ENCODE measurements at places on chromosomes 2 and 18.

DNA sequence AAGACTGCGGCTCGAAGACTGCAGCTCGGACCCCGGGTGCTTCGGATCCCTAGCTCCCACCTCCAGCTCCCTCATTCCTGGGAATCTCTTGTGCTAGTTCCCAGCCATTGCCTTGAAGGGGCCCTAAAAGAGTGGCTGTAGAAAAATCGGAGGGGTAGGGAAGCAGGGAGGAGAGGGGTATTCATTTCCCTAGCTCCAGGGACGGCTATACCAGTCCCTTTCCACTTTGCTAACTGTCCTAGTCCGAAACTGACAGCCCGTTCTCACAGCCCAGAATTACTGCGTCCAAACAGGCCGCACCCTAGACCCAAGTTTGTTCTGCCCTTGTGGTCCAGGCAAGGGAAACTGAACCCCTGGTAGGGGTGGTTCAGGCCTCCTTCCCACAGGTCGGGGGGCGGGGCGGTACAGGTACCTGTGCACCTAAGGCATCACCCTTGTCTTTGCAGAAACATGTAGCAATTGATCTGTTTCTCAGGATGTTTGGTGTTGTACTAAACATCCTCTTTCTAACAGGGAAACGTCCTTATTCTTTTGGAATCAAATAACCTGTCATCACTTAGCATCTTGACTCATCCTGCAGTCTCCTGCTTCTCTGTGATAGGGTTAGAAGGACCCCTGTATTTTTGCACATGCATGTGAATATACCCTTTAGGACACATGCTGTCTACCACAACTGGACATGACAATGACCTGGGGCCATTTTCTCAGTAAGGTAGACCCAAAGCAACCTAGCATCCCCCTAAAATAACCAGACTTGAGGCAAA is 4.0 kb downstream of the EMX1 start:
- no peak for DNase-seq

DNA sequence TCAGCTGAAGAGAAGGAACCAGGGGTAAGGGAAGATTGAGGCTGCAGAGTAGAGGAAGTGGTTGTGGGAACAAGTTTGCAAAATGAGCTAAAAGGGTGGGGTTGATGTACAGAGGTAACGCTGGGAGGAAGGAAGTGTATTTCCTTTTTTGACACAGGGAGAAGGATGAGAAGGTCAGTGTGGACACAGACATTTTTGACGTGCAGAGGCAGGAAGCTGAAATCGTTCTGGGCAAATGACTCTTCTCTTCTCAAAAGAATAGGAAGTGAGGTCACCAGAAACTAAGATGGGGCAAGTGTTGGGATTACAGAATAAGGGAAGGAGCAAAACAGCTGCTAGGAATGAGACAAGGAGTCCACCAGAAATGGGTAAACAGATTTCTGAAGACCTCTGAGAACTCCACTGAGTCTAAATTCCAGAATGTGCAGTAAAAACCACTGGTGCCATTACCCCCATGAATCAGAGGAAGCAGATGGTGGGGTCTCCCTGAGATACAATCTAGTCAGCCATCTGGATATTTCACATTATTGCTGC is 20.0 kb upstream of the RNF149 start:
- DNase-seq: no peak

GRCh38 chr2:37005118-37005868 is 39.0 kb upstream of the STRN start:
- peak; percentile 13 for DNase-seq

- no peak for DNase-seq
These were observed 30.5 kb upstream of the NEDD4L start for GRCh38 chr18:58013241-58014211.

DNA sequence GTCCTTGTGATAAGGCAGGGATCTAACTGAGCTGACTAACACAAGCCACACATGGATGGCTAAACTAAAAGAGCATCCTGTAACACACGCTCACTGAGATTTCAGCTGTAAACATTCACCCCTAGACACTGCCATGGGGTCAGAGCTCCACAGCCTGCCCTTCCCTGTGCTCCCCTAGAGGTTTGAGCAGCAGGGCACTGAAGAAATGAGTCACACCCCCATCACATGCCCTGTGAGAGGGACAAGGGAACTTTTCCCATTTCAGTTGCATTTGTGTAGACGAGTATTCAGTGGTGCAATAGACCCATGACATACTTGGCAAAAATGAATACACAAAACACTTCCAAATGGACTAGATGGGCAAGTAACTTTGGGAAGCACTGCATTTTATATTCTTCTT is 402.4 kb upstream of the LRRTM1 start:
- no peak for DNase-seq

- peak; percentile 64 for DNase-seq
These were observed 33.8 kb upstream of the IMPA2 start for GRCh38 chr18:11947214-11948191.

DNA sequence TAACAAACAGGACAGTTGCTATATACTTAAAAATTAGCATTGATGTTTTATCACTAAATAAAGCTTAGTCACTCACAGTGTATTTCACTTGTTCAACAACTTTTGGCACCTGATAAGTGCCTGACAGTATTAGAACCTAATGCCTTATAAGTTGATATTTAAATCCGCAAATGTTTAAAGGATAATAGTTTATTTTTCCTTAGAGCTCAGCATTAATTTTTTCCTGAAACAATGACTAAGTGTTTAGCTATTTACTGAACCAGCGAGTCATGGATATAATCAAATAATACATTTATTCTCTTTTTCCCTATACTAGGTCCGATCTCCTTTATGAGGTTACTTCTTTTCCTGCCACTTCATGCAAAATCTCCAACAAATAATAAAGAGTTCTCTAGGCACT is 146.0 kb upstream of the PGAP1 start:
- no peak for DNase-seq

Data from iPS DF 6.9 (cell line).